ENCODE measurements at places on chromosomes 2 and 18.

- peak; percentile 61 for DNase-seq
Measured at GRCh38 chr18:22564036-22564435, 146.3 kb upstream of the CTAGE1 start.

DNA sequence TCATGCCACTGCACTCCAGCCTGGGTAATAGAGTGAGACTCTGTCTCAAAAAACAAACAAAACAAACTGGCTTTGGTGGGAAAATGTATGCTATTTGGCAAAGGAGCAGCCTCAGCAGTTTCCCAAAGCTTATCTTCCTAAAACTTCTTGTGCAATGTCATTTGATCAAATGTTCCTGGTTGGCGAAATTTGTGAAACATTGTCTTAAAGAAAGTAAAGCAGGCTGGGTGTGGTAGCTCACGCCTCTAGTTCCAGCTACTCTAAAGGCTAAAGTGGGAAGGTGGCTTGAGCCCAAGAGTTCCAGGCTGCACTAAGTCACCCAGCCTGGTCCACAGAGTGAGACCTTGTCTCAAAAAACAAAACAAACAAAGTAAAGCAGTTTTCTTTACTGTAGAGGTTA is 17.3 kb upstream of the TAF4B start:
- DNase-seq = no peak

DNA sequence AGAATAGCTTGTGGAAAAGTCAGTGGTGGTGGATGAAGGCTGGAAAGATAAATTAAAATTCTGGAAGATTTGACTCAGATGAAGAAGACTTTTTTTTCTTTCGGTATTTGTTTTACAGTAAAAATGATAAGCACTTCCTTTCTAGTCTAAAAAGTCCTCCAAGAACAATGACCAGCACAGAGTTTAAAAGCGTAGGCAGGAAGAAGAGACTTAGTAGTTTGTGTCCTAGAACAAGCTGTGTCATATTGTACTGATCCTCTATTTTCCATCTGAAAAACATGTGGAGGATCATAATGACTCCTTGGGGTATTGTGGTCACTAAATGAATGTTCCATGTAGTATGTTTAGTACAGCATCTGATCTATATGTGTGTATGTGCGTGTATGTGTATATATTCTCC is 132.4 kb upstream of the FSHR start:
- DNase-seq = no peak

- DNase-seq = no peak
Measured at GRCh38 chr2:239768907-239769553, 256.1 kb downstream of the NDUFA10 start.

GRCh38 chr2:150485114-150485870 is 2.2 kb downstream of the RND3 start:
- peak; percentile 73 for DNase-seq

GRCh38 chr2:204892506-204893255 is 347.4 kb downstream of the PARD3B start:
- peak; percentile 69 for DNase-seq

All from bronchial epithelial cell (primary cell).